ENCODE measurements at places on chromosomes 7 and 10.

DNA sequence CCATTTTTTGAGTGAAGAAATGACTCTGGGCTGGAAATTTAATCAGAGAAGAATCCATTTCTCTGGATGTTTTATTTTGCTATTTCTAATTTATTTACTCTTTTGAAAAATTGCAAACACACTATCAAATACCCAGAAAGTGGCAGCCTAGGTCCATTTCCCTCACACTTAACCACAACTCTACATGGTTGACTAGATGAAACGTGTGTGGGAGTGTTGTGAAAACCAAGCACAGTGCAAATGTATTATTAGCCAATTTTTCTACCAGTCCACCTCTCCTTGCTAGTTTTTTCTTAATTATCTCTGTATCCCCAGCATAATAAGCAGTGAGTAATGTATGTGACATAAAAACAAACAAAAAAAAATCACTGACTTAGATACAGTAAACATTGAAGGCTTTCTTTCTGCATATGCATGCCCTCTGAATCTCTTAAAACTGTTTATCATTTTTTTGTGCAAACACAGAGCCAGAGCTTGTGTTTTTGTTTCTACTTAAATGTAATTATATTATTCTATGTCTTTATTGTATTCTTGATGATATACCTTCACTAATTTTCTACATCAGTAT lies 30.9 kb downstream of the SCIN start:
- no peak for DNase-seq

GRCh38 chr7:120233338-120233737 lies 39.6 kb upstream of the KCND2 start:
- no peak for DNase-seq

GRCh38 chr10:44883593-44884331 lies 27.4 kb upstream of the TMEM72 start:
- DNase-seq, result no peak

- DNase-seq, result no peak
Observed at GRCh38 chr10:113474752-113475151, 78.1 kb upstream of the HABP2 start.

GRCh38 chr10:27285093-27285492 lies 44.5 kb upstream of the ACBD5 start:
- no peak for DNase-seq

GRCh38 chr7:49821181-49821580 lies 47.7 kb downstream of the VWC2 start:
- no peak for DNase-seq

GRCh38 chr10:24556126-24556749 lies 167.4 kb downstream of the ARHGAP21 start:
- no peak for DNase-seq

GRCh38 chr7:157007470-157008066 lies 2.9 kb downstream of the MNX1 start:
- DNase-seq, result no peak

DNA sequence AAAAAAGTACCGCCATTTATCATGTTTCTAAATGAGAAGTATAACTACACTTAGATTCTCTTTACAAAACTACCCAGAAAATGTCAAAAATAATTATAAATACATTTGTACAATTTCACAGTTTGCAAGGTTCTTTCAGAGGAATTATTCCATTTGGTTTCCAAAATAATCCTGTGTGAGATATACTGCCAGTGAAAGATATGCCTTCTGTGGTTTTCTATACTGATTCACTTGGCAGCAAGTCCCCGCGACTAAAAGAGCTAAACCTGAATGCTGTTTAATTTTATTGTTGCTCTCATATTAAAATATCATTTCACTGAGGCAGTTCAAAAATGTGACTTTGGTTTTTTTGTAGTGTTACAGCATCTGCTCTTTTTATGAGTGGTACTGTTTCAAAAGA lies 364.9 kb upstream of the PLXDC2 start:
- DNase-seq, result no peak

DNA sequence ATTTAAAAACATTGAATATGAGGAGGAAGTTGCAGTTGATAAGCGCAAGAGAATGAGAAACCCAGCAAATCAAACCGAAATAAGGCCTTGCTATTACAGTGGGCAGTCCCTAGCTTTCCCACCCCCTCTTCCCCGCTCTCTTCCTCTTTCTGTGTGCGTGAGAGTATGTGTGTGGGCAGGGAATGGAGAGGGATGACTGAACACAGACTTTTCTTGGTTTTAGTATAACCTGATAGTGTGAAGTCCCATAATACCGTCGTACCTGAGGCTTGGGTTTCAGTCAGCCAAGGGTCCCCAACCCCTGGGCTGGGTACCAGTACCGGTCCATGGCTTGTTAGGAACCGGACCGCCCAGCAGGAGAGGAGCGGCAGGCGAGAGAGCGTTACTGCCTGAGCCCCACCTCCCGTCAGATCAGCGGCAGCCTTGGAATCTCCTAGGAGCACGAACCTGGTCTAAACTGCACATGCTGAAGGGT lies 255.3 kb downstream of the CELF2 start:
- no peak for DNase-seq

DNA sequence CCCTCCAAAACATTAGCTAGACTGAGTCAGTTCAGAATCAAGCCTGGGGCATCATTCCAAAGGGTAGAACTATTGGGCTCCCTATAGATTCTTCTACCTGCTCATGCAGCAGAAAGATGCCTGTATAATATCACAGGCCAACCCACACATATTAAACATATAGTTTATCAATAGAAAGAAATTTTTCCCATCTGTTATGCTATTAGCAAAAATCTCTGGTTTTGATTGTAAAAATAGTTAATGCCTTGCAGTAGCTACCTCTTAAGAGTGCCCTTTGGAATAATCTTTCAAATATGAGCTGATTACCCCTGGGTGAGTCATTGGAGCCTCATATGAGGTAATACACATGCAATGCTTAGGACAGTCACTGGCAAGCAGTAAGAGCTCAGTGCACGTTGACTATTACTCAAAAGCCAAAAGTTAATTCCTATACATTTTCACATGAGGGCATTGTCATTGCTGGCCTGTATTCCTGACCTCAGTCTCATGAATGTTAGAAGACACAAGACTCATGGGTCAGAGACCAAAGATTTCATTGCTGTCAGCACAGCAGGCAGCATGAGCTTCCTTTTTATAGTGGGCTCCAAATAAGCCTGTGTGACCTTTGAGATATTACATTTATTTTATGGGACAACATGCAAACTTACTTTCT lies 180.0 kb downstream of the FGFR2 start:
- DNase-seq, result no peak

DNA sequence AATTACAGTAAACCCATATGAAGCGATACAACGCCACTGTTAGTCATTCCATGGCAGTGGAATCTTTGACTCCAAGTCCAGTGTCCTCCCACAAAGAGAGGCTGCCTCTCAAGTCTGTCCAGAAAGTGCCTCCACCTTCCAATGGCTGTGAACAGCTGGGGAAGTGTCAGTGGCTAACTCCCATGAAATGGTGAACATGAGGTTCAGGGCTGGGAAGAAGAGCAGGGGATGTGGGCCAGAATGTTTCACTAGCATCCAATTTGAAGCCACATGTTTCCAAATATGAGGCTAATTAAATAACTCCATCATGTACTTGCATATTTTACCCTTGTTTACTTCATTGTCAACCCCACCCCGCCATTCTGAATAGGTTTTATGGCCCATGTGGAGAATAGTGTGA lies 53.1 kb upstream of the CHST15 start:
- DNase-seq, result no peak

- peak; percentile 0 for DNase-seq
Observed at GRCh38 chr10:12333380-12334185, 15.8 kb upstream of the CAMK1D start.

- no peak for DNase-seq
Observed at GRCh38 chr7:77765906-77766800, 32.1 kb downstream of the TMEM60 start.

GRCh38 chr10:117362313-117362712 lies 12.9 kb downstream of the PDZD8 start:
- DNase-seq, result no peak

DNA sequence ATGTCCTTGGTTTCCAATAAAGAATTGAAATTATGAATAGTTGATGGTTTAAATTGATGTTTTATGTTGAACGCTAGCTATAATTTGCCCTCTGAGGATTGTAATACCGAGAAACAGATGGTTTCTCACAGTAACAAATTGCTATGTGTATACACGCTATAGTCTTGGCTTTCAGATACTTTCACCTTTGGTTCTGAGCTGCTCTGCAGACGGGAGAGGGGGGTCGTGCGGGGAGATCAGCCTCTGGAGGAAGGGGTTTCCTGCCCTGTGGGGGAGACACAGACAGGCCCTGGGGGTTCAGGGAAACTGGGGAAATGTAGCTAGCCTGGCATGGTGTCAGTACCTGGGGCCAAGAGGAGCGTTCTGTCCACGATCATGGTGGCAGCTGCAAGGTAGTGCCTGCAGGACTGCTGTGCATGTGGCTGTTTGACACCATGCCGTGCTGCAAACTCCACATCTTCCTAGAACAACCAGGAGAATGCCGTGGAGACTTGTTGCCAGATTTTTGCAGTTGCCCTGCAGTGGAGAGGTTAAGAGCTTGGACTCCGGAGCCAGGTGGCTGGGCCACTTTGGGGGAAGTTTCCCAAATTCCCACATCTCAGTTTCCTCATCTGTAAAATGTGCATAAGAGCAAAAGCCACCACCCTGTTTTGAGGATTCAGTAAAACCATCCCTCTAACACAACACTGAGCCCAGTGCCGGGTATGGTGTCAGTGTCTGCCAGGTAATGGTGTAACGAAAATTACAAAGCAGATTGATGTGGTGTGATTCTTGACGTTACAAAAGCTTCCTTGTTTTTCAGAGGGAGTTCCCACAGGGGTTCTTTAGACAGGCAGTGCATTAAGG lies 167.9 kb downstream of the CUX1 start:
- DNase-seq, result no peak

DNA sequence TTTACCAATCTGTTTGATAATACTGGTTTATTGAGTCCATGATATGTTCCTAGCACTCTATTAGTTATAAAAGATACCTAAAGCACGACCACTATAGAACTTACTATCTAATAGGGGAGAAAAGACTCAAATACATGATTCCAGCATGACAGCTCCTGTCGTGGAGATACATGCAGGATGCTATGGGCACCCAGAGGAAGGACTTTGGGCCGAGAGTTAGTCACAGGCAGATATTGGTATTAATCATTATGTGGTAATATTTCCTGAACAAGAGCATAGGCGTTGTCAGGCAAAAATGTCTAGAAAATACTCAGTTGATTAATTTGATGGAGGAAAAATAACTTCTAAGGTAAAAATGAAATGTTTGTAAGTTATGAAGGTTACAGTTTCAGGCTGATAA lies 31.8 kb downstream of the CNNM2 start:
- no peak for DNase-seq

DNA sequence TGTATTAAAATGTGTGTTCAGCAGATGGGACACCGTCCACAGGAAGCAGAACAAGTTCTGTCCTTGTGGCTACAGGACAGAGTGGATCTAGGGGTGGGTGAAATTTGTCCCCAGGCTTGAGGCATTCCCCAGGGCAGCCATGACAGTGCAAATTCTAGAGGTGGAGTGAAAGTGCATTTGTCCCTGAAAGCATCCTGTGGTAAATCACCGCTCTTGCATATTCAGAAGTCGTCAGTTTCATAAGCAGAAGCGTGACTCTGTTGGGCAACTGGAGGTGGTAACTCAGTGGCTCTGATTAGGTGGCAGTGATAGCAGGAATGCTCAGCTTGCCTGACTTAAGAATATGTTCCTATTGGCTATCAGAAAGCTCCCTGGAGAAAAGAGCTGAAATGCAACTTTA lies 96.6 kb downstream of the SNX10 start:
- DNase-seq, result no peak

GRCh38 chr7:139647814-139648390 lies 124.4 kb downstream of the CLEC2L start:
- no peak for DNase-seq

GRCh38 chr10:72099600-72099921 lies 11.2 kb upstream of the SPOCK2 start:
- no peak for DNase-seq

GRCh38 chr7:129197771-129198170 lies 9.3 kb downstream of the SMO start:
- no peak for DNase-seq

GRCh38 chr7:48421357-48421756 lies 250.1 kb downstream of the ABCA13 start:
- no peak for DNase-seq

GRCh38 chr10:34766266-34766600 lies 48.9 kb downstream of the PARD3 start:
- no peak for DNase-seq

DNA sequence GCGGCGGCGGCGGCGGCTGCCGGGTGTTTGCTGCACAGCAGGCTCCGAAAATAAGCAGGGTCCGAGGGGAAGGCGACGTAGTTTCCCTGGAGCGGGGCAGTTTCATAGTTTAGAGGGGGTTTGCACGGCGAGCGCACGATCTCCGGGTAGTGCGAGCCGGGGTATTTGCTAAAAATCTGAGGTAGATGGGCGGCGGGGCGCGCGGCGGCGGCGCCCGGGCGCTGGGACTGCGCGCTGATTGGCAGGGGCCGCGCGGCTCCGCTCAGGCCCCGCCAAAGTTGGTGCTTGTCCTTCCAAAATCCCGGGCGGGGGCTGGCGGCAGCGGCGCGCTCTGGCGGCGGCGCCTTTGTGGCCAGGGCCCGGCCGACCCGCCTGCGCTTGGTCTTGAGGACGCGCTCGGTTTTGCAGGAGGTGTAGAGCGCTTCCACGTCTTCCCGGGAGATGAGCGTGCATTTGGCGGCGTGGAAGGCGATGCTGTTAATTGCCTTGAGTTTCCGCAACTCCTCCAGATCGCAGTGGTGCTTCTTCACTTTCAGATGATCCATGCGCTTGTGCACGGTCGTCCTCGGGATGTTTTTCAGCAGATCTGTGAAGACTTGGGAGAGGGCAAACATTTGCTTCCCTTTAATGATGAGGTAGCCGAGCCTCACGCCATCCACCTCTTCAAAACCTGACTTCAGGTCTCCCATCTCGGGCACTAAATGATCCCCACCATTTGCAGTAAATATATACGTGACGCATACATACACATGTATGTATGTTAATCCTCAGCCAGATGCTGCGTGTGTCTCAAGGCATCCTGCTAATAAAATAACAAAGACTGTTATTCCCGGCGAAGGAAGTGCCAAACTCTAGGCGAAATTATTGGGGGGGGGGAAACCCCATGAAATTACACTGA lies 8.1 kb downstream of the SKIDA1 start:
- no peak for DNase-seq

DNA sequence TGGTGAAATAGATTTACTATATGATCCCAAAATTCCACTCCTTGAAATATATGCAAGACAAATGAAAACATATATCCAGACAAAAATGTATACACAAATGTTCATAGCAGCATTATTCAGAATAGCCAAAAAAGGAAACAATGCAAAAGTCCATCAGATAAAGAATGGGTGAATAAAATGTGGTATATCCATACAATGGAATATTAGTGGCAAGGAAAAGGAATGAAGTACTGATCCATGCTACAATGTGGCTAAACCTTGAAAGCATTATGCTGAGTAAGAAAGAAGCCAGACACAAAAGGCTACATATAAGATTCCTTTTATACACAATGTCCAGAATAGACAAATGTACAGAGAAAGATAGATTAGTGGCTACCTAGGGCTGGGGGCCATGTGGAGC lies 225.5 kb downstream of the PLXNA4 start:
- no peak for DNase-seq
